Cortex of kidney (tissue), 1 donor: ENCODE measurements at places on chromosomes 4 and X.

DNA sequence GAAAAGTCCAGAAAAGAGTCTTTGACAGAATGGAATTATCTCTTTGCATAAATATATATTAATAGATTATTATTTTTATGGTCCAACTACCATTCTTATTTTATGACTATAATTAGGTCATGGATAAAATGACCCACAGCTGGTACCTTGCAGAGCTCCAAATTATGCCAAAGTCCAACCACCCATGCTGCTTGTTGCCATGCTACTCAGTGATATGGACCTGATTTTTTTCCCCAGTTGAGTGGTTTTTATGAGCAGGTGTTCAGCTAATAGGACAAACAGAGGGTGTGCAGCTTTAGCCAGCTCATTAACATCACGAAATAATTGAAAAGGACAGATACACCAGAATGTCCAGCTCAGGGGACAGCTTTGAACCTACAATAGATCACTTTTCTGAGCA, 9.7 kb downstream of the HOPX start:
- DNase-seq, result no peak

DNA sequence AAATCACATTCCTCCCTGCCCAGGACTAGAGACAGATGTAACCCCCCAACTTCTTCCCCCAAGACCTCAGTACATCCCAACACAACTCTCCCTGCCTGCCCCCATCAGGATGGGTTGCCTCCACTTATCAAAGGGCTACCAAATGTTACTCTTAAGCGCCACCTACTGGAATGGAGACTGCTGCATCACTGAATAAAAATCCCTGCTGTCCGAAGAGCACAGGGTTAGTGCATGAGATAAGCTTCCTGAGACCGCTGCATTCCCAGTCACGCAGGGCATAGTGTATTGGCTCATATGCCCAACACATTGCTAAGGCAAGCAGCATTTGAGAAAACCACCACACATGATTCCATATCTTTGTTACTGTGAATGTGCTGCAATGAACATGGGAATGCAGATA, 544.5 kb downstream of the PPP4R3C start:
- DNase-seq, result no peak

DNA sequence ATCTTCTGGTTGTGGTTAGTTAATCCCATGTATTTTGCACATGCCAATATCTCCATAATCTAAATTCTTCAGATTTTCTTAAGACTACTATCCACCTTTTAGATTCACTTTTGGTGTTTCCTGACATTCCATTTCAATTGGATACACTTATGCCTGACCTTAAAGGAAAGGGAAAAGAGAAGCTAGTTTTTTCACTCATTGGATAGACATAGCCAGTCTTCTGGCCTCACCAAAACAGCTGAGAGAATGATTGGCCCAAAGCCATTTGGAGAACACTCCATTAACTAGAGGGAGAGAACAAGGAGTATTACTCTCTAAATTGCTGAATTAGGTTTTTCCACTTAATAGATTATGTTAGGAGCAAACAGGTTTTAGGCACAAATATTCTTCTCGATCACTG, 4.0 kb downstream of the PRPS1 start:
- DNase-seq, result no peak

GRCh38 chrX:34790026-34790425, 132.9 kb upstream of the TMEM47 start:
- DNase-seq, result no peak

DNA sequence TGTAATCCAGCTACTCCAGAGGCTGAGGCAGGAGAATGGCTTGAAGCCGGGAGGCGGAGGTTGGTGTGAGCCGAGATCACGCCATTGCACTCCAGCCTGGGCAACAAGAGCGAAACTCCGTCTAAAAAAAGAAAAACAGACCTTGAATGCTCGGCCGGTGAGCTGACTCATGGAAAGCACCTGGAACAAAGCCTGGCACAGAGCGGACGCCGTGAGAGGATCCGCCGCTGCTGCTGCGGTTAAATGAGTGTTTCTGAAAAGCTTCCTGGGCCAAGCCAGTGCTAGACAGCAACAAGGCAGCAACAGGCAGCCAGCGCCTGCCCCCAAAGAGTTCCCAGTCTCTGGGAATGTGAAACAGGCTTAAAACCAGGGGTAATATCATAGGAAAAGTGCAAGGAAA, 186.4 kb downstream of the AFAP1 start:
- no peak for DNase-seq
